MCF 10A (cell line): ENCODE measurements at places on chromosomes 2 and 18. TPM values are rescaled to one million over a fixed set of nuclear protein-coding genes. Genes with fewer than 3 reads are reported as not detected.
A peak's percentile ranks its signal among the peaks of the same experiment; 100 is the strongest.

DNA sequence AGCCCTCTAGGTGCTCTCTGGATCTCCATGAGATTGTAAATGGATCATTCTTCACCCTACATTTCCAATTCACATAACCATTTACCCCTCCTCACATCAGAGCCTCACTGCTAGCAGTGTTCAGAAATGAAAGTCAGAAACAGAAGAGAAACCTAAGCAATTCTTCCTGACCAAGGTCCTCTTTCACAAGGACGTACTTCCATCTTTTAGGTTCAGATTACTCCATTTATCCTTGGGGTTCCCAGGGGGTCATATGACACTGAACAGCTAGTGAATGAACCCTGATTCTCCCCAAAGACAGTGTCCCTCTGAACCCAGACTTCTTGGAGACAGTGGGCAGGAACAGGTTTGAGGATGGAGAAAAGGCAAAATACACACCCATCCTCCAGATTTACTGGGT, 12.9 kb upstream of the MARCO start:
- DNase-seq, result no peak

Gene NEU4
- not detected in 2 replicates for total RNA-seq

- DNase-seq, result no peak
Observed at GRCh38 chr18:21701621-21702020, 3.0 kb downstream of the ABHD3 start.

- DNase-seq, result no peak
Observed at GRCh38 chr2:221422516-221423209, 149.4 kb downstream of the EPHA4 start.

Gene PLEKHH2
- total RNA-seq, result 0.93 and 1.2 TPM in 2 replicates

- no peak for DNase-seq
Observed at GRCh38 chr2:9815844-9816279, 27.4 kb upstream of the TAF1B start.

DNA sequence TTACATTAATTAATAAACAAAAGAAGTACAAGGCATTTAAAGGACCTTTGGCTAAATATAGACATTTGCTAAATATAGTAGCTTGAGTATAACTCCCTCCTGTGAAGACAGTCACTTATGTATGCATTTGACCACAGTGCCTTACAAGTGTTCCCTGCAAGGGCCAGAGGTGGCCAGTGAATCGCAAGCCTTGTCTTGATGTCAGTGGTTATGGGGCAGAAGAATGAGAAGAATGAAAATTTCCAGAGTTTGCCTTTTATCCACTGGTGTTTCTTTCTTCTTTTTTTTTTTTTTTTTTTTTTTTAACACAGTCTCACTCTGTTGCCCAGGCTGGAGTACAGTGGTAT, 1.8 kb downstream of the LRRFIP1 start:
- DNase-seq, result no peak

Gene FAM228B
- total RNA-seq, result 10.6 and 19.5 TPM in 2 replicates

DNA sequence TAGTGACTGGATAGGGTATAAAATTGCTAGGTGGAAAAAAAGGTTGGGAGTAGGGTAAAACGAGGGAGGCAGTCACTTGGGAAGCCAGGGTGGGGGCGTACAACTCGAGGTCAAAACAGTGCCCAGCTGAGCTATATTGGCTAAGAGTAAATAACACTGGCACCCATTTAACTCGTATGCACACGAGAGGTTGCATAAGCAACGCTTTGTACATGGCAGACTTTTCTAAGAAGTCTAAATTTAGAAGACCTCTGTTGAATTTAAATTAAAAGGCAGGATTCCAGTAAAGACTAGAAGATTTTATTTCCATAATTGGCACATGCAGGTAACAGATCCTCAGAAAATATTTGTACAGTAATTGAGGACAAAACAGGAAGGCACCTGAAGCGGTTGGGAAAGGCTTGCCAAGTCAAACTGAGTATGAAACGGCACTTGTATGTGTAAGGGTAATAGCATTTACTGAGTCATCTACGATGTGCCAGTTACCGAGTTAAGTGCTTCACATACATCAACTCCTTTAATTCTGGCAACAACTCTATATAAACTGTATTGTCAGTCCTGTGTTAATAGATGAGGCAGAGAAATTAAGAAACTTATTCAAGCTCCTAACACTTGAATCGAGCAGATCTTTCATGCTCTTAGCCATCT, 1.4 kb upstream of the MALT1 start:
- peak; percentile 92 for DNase-seq

GRCh38 chr18:13120983-13121441, 97.5 kb upstream of the LDLRAD4 start:
- DNase-seq, result no peak

- DNase-seq, result no peak
Observed at GRCh38 chr2:127177617-127178263, 42.4 kb downstream of the CYP27C1 start.

Gene UGT1A1
- total RNA-seq, result not detected in 2 replicates

Gene KLHL41
- total RNA-seq, result 0.34 and 0.35 TPM in 2 replicates

Gene TMEM131
- total RNA-seq, result 42.2 and 42.8 TPM in 2 replicates

GRCh38 chr2:220282236-220282635, 654.8 kb downstream of the SLC4A3 start:
- no peak for DNase-seq

Gene AQP12B
- total RNA-seq, result not detected in 2 replicates

DNA sequence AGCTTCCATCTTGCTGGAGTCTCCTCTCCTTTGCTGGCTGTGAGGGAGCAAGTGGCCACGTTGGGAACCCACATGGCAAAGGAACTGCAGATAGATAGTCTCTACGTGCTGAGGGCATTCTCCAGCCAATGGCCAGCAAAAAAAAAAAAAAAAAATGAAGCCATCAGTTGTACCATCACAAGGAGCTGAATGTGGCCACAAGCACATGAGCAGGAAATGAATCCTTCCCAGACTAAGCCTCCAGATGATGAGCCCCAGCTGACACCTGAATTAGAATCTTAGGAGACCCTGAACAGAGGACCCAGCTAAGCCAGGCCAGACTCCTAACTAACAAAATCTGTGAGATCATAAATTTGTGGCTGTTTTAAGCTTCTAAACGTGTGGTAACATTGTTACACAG, 57.9 kb downstream of the SPIRE1 start:
- no peak for DNase-seq

DNA sequence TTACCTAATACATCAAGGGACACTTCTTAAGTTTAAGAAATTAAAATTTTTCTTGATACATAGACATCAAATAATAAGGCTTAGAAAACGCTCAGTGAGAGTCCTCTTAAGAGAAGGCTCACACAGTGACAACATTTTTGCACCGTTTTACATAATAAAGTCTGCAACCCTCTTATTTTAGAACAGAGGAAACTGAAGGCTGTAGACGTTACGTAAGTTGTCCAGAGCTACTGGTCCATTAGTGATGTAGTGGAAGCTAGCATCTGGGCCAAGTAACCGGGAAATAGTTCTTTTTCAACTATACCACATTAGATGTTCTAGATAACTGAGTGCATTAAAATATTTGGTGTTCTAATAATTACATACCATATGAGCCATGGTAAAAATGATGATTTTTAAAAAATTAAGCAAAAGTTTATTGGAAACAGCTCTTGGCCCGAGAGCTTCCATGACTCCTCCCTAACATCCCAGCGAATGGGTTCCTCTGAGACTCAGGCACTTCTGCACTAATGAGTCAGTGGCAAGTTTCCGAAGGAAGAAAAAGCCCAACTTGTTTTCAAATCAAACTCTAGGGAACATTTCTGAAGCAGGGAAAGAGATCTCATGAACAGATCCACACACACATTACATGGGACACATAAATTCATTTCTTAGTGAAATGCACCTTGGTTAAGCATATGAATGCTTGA, 232.6 kb upstream of the PXDN start:
- no peak for DNase-seq

- no peak for DNase-seq
Observed at GRCh38 chr2:195461010-195461409, 196.0 kb upstream of the SLC39A10 start.
